ENCODE measurements at places on chromosomes 2 and 18.

DNA sequence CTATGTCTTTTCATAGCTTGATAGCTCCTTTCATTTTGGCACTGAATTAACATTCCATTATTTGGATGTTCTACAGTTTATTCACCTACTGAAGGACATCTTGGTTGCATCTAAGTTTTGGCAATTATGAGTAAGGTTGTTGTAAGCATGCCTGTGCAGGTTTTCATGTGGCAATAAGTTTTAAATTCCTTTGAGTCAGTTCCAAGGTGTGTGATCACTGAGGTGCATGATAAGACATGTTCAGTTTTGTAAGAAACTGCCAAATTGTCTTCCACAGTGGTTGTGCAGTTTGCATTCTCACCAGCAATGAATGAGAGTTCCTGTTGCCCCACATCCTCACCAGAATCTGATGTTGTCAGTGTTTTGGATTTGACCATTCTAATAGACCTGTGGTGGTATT is 24.2 kb downstream of the XDH start:
- DNase-seq, result no peak

- DNase-seq, result no peak
These were observed 34.5 kb downstream of the SFT2D3 start for GRCh38 chr2:127735537-127736399.

DNA sequence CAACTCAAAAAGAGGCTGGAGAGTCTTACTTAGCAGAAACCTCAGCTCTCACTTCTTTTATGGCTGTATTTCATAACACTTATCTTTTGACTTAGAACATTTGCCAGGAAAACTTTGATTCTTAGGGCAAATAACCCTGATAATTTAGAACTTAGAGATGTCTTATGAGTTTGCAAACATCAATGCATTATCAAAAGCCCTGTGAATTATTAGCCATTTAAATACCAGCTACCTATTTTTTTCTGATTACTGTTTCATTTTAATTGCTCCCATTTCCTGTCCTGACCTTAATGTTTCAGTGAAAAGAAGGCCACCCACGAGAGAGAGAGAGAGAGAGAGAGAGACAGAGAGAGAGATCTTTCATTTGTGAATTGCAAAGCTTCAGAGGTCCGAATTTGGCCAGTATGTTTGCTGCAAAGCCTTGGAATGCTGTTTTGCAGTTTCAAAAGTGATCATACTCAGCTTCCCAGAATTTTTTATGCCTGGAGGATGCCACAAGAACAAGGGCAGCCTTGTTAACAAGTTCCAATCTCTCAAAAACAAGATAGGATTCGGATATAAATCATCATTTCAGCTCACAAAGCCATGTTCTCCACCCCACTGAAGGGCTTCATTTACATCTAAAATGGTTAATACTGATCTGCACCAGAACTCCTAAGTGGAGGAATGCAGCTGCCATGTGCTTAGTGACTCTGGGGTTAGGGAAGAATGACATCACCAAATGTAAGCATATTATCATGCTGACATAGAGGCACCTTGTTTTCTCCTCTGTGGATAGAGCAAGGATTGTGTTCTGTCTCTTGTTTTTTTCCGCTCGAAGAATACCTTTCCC is 478.2 kb downstream of the ARHGAP15 start:
- no peak for DNase-seq

GRCh38 chr2:188475945-188476344 is 184.3 kb downstream of the GULP1 start:
- no peak for DNase-seq

DNA sequence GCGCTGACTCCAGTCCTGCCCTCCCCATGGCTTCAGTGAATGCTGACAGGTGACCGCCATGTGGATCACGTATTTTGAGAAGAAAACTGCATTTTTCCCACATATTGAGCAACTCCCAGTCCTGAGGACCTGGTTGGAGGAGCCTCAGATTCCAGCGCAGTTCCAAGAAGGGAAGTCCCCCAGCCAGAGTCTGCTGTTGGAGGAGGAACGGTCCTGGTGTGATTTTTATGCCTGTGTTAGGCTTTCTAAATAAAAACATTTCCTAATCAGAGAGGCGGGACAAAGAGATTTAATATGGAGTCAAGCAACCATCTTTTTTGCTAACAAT is 32.3 kb upstream of the COL6A3 start:
- no peak for DNase-seq

GRCh38 chr2:155733091-155733853 is 599.2 kb downstream of the NR4A2 start:
- DNase-seq, result no peak

GRCh38 chr2:101420623-101421022 is 33.3 kb upstream of the CREG2 start:
- DNase-seq, result no peak

DNA sequence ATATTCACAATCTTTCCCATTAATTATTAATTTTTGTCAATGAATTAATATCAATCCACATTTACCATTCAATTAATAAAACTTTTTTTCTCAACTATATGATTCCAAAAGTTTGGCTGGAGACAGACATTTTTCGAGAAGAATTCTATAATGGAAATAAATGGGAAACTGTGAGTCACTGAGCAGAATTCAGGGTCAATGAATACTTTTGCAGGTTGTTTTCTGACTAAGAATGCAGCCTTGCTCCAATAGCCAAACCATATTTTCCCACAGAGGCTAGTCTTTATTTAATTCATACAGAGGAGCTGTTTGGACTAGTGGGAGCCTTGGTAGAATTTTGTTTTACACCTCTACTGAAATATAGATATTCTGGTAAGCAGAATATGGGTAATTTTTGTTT is 82.3 kb downstream of the ARHGAP28 start:
- no peak for DNase-seq
